ENCODE measurements at places on chromosomes 2 and 18. TPM values are rescaled to one million over a fixed set of nuclear protein-coding genes. Genes with fewer than 3 reads are reported as not detected.
A peak's percentile ranks its signal among the peaks of the same experiment; 100 is the strongest.

GPBAR1 gene
- 1.4 TPM for total RNA-seq

GRCh38 chr18:48790226-48790863 lies 160.4 kb downstream of the SMAD7 start:
- no peak for ATAC-seq

- ATAC-seq = no peak
Measured at GRCh38 chr2:225649274-225649673, 249.8 kb downstream of the NYAP2 start.

- peak; percentile 88 for ATAC-seq
Measured at GRCh38 chr2:8633735-8634313, 48.0 kb upstream of the ID2 start.

CCDC85A gene
- total RNA-seq = not detected

- ATAC-seq = no peak
Measured at GRCh38 chr2:60215386-60215901, 338.0 kb downstream of the BCL11A start.

DNA sequence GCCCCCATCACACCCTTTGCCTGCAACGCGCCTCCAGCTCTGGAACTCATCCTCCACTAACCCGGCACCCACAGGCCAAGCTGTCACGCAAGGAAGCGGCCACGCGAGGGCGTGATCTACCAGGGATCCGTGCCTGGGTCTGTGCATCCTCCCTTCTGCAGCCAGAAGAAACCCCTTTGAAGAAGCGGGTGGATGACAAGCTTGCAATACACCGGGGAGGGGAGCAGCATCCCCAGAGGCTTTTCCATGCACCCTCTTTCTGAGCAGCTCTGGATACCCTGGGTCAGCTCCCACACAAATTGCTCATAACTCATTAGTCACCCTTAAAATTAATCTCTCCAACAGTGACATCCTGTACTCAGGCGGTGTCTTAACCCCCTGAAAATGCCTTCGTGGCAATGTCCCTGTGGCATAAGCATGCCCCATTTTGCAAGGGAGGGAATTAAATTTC lies 47.6 kb downstream of the PDCL3 start:
- ATAC-seq = peak; percentile 83

GRCh38 chr2:212228743-212229171 lies 309.8 kb downstream of the ERBB4 start:
- ATAC-seq = no peak

- no peak for ATAC-seq
Measured at GRCh38 chr18:12443551-12443950, 35.8 kb downstream of the PRELID3A start.

GRCh38 chr2:197286805-197287595 lies 23.6 kb downstream of the ANKRD44 start:
- ATAC-seq = peak; percentile 96

DNA sequence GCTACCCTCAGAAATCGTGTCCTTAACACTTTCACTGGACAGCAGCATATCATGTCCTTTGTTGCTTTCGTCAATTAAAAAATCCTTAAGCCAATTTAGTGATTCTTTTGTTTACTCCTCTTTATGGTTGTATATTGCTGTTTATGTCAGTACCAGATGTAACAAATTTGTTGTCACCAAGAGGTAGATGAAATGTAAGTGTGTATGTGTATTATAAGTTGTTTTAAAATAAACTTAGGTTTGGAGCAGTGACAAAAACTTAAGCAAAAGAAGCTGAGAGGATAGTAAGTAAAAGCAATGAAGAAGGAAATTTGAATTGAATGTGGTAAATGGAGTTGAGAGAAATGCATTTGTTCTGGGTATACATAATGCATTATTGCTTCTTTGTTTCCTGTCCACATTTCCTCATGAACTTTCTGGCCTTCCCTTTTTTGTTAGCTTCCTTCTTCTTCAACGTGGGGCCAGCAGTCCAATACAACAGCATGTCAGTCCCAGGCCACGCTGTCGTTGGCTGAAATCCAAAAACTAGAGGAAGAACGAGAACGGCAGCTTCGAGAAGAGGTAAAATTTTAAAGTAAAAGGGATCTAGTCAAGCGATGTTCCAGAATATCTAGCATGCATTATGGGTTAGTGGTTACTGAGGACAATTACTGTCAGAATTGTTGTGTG lies 30.5 kb upstream of the SNORC start:
- no peak for ATAC-seq

GRCh38 chr2:59029058-59029457 lies 787.9 kb upstream of the FANCL start:
- ATAC-seq = no peak

GRCh38 chr18:78873926-78874500 lies 105.6 kb upstream of the SALL3 start:
- no peak for ATAC-seq

DNA sequence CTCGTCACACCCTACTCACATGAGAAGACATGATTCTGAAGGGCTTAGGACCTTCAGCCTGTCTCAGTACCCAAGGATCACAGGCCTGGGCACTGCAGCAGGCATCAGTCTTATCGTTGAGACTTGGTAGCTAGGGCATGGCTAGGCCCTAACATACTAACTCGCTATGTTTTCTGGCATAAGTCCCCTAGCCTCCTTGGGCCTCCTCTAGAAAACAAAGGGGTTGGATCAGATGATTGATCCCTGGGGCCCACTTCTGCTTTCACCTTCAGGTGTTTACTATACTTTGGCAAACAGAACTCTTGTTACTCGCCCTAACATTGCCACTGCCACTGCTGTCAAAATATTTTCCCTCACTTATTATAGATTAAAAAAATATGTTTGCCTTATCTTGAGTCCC lies 44.2 kb downstream of the VSNL1 start:
- no peak for ATAC-seq

DNA sequence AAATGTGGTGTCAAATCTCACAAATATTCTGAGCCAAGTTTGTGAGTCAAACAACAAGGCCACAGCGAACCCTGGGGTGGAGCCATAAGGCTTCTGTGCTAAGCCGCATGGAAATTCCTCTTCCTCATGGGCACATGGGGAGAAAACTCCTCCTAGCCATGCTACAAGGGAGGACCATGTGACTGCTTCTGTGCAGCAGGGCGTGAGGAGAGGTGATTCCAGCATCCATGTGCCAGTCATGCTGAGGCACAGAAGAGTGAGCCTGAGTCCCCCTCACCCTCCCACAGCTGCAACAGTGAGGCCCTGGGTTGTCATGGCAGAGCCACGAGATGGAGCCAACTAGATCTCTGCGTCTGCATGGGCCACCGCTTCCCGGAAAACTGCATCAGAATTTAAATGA lies 488.8 kb upstream of the RAB6C start:
- no peak for ATAC-seq

LIMS2 gene
- 2.4 TPM for total RNA-seq

DNA sequence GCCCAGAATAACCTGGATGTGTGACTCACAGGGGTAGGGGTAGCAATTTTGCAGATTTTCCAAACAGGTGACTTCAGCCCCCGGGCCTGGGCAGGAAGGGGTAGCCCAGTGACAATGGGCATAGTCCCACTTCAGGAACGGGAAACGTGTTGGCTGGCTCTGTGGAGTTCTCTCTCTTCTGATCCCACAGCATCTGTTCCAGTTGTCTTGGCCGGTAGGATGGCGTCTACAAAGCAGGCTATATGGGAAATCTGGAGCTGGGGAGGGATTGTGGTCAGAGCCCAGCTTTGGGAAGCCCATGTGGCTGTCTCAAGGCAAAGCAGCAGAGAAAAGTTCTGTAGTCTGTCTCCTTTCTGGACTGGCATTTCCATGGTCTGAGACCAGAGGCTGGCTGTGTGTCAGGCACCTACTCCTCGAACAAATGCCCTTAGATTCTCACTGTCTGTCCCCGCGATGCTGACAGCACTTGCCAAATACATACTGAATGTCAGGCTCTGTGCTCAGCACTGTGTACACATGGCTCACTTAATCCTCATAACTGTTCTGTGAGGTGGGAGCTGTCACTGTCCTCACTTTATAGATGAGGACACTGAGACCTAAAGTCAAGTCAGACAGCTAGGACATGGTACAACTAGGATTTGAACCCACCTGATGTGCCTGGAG lies 17.9 kb upstream of the TMEM214 start:
- no peak for ATAC-seq

PKDCC gene
- total RNA-seq = not detected

FAM117B gene
- total RNA-seq = 5.6 TPM

CRYGD gene
- total RNA-seq = not detected

- no peak for ATAC-seq
Measured at GRCh38 chr2:241555711-241556110, 2.8 kb upstream of the BOK start.

ELOA2 gene
- total RNA-seq = not detected

GRCh38 chr2:207321514-207321913 lies 155.8 kb upstream of the KLF7 start:
- ATAC-seq = no peak

DNA sequence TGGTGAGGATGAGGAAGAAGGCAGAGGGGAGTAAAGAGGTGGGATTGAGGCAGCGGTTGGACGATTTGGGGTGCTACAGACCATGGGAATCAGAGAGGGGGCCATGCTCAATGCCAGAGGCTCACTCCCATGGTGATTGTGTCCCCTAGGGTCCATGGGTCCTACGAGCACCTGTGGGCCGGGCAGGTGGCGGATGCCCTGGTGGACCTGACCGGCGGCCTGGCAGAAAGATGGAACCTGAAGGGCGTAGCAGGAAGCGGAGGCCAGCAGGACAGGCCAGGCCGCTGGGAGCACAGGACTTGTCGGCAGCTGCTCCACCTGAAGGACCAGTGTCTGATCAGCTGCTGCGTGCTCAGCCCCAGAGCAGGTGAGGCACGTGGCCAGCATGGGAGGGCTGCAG lies 5.2 kb downstream of the CAPN10 start:
- no peak for ATAC-seq

GRCh38 chr2:197152451-197153228 lies 157.9 kb downstream of the ANKRD44 start:
- peak; percentile 22 for ATAC-seq

- ATAC-seq = no peak
Measured at GRCh38 chr18:26438980-26439379, 109.4 kb downstream of the KCTD1 start.

APOB gene
- not detected for total RNA-seq

GRCh38 chr2:237858294-237859081 lies 935 bp upstream of the RAMP1 start:
- peak; percentile 74 for ATAC-seq

DNA sequence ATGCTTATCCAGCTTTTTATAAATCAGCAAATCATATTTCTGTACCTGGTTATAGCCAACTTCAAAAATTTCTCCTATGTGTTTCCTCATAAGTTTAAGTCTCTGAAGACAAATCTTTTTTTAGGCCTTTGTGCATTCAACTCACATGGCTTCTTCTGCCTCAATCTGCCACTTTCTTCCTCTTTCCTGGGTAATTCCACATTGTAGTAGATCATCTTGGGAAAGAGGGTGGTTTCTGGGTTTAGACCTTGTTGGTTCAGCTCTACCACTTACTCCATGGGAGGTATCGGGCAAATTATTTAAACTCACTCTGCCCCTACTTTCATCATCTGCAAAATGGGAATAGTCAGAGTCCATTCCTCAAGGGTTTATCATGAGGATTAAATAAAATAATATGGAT lies 707.0 kb upstream of the ZEB2 start:
- ATAC-seq = no peak

Measured in activated T-helper 17 cell treated with anti-CD3 and anti-CD28 coated beads, Interleukin-2, amount 50 U/mL, for 72 hours (primary cell).